Stimulated activated CD4-positive, alpha-beta T cell treated with anti-CD3 and anti-CD28 coated beads, TNF-alpha, amount 100 ng/mL, for 1 hour (primary cell): ENCODE measurements at places on chromosomes 6 and 20.

DNA sequence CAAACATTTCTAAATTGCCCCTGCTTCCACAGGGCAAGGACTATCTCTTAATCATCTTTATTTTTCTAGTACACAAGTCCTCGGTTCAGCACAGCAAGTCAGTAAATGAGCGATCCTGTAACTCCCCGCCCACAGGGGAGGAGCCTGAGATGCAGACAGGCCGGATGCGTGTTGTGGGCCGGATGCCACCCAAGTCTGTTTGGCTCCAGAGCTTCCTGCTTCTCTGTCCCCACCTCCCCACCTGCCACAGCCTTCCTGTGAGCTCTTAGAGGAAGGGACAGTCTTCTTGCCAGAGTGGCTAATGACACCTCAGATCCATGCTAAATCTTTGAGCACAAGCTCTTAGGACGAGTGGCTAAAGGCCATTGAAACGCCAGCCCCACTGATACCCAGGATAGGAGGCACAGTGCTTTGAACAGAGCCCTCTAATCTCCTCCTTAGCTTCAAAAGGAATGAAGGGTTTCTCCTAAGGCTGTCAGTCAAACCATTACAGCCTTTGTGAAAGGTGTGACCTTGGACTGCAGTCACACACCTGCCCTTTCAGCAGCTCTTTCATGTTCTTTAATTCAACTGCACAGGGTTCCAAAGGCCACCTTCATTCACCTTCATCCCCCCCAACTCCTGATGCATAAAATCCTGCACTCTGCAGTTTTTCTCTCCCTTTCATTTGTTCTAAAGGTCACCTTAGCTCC, 264.3 kb downstream of the TFAP2C start:
- DNase-seq = no peak

DNA sequence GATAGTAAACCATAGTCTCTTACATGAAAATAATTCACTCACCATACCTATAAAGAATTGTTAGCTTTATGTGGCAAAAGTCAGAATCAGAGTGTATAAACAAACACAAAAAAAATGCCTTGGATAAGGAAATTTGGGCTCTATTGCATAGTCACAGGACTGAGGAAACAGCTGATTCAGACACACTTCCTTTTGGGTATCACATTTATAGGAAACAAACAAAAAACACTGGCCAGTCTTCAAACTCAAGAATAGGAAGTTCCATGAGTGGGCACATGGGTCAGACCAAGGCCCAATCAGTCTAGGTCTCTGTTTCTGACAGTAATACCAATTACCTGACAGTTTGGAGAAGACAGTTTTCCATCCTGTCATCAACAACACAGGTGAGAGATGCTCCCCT, 8.0 kb downstream of the SLC18B1 start:
- DNase-seq = no peak

DNA sequence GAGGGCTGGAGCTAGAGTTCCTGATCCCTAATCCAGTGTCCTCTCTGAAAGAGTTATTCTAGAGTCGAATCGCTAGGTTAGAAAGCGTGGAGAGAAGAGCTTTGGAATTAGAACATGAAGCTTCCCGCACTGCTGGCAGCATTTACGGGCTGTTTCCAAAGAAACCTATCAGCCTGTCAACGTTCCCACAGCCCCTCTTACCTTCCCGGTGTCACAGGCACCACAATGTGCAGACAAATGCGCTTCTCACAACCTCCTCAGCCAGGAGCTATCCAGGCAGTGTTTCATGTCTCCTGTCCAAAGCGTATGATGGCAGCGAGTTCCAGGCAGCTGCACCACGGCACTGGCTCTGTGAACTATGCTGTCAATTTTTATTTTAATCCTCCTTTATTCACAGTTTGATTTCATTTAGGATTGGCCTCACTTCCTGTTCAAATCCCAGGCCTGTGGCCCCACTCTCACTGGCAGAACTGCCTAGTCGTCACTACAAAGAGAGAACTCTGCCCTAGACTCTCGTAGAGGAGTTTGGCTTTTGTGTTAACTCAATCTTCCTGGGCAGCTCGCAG, 322.8 kb upstream of the SOX4 start:
- DNase-seq = no peak

DNA sequence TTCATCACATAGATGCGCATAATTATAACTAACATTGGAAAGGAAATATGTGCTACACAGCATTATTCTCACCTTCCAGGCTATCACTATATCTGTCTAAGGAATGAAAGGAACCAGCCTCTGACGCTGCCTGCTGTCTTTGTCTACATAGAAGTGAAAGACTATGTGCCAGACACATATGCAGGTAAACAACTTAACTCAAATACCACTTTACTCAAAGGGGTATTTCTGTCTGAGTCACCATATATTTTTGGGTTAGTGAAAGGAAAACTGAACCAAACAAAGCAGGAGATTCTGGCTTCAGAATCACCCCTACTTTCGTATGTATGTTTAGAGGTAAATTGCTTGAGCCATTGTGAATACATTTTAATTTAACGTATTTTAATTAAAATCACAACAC, 328.6 kb upstream of the PLCB4 start:
- no peak for DNase-seq
